NCI-H526 treated with DMSO at 0.1 percent for 48 hours (cell line): ENCODE measurements at places on chromosomes 3 and 15.

DNA sequence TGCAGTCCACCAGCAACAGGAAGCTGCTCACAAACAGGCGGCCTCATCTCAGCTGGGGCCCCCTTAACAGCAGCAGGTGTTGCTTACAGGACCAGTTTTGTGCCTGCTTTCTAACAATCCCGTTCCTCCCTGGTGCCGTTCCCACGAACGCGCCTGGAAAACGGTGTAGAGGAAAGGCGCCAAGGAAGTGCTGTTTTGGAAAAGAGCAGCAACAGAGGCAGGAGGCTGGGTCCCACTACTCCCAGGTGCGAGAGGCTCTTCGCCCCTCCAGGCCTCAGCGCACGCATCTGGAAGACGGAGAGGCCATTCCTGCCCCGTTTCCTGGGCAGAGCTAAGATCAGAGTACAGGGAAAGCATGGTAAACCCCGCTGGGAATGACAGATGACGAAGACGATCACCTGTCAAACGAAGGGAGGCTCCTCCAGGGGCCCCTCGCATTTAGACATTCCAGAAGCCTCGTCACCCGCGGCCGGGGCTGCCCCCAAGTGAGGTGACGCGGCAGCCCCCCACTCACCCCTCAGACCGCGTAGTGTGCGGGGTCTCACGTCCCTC, 603 bp downstream of the SCAPER start:
- peak; percentile 47 for DNase-seq

- no peak for DNase-seq
These were observed 48.7 kb downstream of the FBN1 start for GRCh38 chr15:48596841-48597240.

GRCh38 chr15:47725906-47726305, 8.6 kb downstream of the SEMA6D start:
- no peak for DNase-seq

GRCh38 chr3:144989807-144990206, 1018.2 kb downstream of the DIPK2A start:
- DNase-seq: no peak

DNA sequence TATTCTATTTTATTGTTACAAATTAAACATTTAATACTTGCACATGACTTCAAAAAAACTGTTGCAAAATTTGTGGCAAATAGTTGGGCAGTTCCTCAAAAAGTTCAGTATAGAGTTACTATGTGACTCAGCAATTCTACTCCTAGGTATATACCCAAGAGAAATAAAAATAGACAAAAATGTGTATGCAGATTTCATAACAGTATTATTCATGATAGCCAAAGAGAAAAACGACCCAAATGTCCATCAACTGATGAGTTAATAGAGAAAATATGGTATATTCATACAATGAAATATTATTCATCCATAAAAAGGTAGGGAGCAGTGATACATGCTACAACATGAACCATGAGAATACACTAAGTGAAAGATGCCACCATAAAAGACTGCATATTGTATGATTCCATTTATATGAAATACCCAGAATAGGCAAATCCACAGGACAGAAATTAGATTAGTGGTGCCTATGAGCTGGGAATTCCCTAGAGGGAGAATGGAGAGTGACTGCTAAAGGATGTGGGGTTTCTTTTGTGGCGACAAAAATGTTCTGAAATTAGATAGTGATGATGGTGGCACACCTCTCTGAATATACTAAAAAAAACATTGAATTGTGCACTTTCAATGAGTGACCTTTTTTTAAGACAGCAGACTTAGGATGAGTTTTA, 31.6 kb upstream of the CLASP2 start:
- no peak for DNase-seq

GRCh38 chr15:99090011-99090699, 14.7 kb upstream of the SYNM start:
- no peak for DNase-seq

DNA sequence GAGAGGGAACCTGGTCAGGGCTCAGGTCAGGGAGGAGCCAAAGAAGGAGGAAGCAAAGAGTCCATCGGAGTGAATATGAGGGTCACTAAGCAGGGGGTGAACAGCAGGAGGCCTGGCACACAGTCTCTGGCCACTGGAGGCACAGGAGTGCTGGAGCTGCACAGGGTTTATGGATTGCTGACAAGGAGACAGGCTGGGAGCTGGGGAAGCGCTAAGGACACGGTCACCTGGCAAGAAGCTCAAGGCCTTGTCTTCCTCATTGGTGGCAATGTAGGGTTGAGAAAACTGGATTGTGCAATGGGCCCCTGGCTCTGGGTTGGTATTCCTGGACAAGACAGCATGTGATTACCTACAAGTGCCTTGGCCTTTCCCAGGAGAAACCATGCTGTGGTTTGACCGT, 5.8 kb upstream of the CAMP start:
- no peak for DNase-seq

GRCh38 chr3:148789146-148789545, 38.5 kb upstream of the CPB1 start:
- DNase-seq: peak; percentile 46

- DNase-seq: no peak
These were observed 21.7 kb upstream of the SYN2 start for GRCh38 chr3:11982341-11982941.

- no peak for DNase-seq
These were observed 74.3 kb upstream of the ARPP21 start for GRCh38 chr3:35565048-35565447.

DNA sequence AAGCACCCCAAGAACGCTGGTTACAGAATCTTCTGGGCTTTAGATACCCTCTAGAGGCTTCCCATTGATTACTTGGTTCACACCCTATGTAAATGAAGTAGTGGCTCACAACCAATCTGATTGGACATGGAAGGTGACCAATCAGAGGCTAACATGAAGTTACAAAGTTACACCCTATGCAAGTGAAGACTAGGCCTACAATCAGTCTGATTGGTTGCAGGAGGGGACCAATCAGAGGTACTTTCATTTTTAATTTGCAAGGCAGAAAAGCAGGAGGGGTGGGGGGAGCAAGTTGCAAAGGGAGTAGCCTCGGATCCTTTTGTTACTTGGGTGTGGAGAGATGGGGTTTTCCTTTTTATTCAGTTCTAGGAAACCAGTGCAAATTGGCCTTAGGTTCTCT, 11.1 kb upstream of the RTP2 start:
- no peak for DNase-seq
